ENCODE measurements at places on chromosomes 7 and 10.

- no peak for DNase-seq
These were observed 110.7 kb upstream of the FZD8 start for GRCh38 chr10:35752469-35753461.

DNA sequence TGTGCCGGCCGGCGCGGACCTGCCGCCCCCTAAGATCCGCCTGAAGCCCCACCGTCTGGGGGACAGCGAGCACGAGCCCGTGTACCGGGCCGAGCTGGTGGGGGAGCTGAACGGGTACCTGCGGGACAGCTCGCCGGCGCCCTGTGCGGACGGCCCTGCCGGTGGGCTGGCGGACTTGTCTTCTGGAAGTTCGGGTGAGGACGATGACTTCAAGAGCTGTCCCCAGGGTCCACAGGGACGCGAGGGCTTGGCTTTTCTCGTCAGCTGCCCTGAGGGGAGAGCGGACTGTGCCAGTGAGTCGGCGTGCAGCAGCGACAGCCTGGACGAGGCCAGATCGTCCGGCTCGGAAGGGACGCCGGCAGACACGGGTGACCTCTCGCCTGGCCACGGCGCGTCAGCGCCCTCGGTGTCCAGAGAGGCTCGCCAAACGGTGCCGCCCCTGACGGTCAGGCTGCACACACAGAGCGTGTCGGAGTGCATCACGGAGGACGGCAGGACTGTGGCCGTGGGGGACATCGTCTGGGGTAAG is 8.5 kb downstream of the PWWP2B start:
- no peak for DNase-seq

- DNase-seq, result no peak
These were observed 214.5 kb downstream of the PTN start for GRCh38 chr7:137129025-137129424.

DNA sequence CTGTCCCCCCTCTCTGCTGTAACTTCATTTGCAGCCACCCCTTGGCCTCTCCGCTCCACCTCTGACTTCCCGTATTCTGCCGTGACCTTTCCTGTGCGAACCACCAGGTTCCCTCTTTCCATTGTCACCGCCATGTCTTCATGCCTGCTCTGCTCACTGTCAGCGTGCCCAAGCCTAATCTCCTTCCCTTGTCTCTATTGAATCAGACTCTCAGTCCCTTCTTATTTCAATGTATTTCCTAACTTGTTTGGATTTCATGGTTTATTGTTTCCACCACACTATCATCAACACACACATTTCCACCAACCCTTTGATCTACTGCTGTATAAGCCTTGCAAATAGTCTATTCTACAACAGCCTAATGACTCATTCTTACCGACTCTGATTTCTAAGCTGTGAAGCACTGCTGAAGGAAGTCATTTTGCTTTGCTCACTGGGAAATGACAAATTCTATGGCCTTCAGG is 30.0 kb upstream of the INHBA start:
- DNase-seq, result no peak

- DNase-seq, result no peak
These were observed 812 bp upstream of the IDE start for GRCh38 chr10:92574548-92575261.

DNA sequence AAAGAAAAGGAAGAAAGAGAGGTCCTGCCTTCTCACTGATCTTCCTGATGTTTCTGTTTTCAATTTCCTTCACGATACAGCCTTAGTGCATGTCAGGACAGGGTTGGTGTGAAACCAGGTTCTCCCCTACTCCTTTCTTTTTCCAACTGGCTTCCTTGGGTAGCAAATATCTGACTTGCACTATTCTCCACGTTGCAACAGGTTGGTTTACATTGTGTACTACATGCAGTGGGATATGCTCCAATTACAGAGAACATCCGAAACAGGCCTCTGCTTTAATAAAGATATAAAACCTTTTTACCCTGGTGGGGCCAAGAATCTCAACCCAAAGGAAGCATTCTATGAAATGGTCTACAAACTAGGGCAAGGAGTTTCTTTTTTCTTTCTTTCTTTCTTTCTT is 16.9 kb upstream of the CREB5 start:
- no peak for DNase-seq

GRCh38 chr7:30460246-30460633 is 18.3 kb downstream of the NOD1 start:
- no peak for DNase-seq

- no peak for DNase-seq
These were observed 503.9 kb upstream of the IGFBP3 start for GRCh38 chr7:46424934-46425333.

DNA sequence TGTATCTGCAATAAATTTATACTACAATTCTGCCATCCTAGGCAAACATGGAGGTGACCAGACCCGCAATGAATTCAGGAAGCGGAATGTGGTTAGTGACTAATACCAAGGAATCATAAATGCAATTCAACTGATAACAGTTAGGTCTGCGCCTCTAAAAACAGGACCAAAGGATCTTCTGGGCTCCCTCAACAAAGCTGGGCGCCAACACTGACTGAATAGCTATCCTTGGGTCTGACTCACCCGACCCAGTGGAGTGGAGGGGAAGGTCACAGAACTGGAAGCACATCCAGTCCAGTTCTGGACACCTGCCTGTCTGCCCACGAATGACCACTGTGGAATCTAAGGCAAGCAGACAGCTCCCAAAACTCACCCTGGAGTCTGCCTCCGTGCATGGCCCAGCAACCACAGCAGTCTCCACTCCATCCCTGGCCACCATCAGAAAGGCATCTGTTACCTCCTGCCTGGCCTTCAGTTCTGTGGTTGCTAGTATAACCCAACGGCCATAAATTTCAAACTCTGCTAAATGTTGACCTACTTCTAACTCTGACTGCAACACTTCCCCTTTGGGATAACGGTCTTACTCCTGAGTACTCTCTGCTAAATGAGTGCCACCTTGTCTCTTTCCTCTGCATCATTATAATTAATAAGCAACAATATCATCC is 43.0 kb upstream of the DLX6 start:
- no peak for DNase-seq

GRCh38 chr7:108270385-108271015 is 140.3 kb upstream of the LAMB4 start:
- DNase-seq, result no peak

GRCh38 chr7:55018361-55019190 is at the start of gene EGFR:
Gene EGFR, plus strand, starts transcription at chr7:55019017. Its CDS starts 261 bp downstream, at chr7:55019278.
- DNase-seq, result no peak

GRCh38 chr7:138204285-138204981 is 128.2 kb downstream of the AKR1D1 start:
- no peak for DNase-seq

- no peak for DNase-seq
These were observed 49.1 kb upstream of the ELN start for GRCh38 chr7:73978661-73979563.

DNA sequence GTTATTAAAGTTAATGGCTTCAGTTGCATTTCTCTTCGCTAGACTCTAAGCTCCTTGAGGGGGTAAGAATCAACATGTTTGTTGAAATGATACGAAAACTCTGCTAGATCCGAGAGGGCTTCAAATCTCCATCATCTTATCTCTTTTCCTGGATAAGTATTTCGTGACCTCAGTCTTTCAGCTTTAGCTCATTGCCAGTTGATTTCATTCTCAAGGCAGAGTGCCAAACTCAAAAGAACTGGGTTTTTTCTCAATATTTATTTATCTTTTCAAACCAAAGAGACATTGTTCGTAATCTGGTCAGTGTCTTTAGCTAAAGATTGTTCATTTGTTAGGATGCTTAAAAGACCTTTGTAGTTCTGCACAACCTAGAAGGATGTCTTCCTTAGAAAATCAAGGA is 108.9 kb downstream of the ARID5B start:
- no peak for DNase-seq

DNA sequence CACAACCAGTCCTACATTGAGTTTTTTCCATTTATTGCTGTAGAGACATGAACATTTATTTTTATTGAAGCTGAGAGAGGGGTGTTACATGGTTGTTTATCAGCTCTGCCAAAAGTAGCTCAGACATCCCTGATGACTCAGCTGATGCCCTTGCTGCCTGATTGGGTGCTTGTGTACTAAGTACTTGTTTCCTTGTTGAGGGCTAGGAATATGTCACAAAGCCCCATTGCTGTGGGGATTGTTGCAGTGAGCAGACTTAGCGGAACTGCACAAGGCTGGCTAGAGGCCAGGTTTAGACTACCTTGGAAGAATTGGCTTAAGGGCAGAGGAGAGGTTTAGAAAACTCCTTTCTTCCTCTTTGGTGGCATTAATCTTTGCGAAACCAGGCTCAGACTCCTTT is 110.6 kb downstream of the AUTS2 start:
- DNase-seq, result no peak

DNA sequence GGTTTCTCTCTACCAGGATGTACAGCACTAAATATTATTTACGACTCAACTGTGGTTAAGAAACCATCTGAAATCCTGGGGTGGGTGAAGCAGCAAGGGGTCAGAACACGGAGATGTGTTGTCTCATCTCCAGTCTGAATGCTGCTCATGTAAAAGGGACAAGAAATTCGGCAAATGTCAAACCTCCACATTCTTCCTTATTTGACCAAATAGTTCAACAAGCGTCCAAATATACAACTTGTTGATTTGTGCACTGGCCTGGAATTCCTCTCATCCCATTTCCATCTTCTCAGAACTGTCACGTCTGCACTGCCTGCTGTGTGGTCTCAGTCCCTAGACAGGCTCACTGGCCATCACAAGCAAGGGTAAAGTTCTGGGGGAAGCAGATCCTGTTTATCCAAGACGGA is 520.0 kb downstream of the PARD3 start:
- DNase-seq, result no peak

GRCh38 chr7:123789817-123790216 is 41.0 kb upstream of the WASL start:
- no peak for DNase-seq

- DNase-seq, result no peak
These were observed 433.6 kb downstream of the NRG3 start for GRCh38 chr10:82308641-82309040.

DNA sequence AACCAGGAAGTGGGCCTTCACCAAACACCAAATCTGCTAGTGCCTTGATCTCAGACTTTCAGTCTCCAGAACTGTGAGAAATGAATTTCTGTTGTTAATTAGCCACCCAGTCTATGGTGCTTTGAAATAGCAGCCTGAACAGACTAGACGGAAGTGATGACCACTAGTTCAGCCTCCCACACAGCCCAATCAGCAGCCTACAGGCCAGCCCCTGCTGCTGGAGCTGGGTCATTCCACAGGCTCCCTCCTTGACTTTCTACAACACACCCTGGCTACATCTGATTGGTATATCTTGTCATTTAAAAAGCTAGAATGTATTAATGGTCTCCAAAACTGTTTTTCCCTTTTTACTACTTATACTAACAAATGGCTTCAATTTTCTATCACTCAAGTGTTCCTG is 277.2 kb upstream of the TAC1 start:
- DNase-seq, result no peak

- DNase-seq, result no peak
These were observed 136.4 kb downstream of the DYNC2I1 start for GRCh38 chr7:158992759-158993158.

DNA sequence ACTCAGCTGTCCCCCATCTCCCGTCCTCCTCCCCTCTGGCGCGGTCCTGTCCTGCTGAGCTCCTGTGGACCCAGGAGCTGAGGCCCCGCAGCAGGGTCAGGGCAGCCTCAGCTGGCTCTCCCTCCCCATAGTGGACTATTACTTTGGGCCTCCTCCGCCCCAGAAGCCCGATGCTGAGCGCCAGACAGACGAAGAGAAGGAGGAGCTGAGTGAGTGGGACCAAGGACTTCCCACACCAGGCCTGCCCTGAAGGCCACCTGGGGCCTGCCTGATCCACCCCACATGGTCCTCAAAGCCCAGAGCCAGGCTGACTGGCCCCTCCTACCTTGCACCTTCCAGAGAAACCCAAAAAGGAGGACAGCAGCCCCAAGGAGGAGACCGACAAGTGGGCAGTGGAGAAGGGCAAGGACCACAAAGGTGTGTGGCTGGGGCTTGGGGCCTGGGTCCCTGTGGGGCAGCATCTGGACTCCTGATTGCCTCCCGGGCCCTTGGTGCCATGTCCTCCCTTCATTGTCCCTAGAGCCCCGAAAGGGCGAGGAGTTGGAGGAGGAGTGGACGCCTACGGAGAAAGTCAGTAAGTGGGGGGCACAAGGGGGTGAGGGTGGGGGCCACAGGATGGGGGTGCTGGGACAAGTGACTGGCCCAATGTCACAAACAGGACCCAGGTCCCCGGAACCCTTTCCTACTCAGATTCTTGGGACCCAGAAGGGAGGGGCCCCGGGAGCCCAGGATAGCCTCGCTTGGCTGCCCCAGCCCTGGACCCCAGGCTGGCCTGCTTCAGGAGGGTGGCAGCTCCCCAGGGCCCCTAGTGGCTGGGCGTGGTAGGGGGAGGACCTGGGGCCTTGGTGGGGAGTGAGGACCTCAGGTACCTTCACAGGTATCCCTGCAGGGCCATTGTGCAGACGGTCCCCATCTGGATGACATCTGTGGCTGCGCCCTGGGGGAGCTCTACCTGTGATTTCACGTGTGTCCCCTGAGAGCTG is 4.9 kb downstream of the AEBP1 start:
- DNase-seq, result no peak

DNA sequence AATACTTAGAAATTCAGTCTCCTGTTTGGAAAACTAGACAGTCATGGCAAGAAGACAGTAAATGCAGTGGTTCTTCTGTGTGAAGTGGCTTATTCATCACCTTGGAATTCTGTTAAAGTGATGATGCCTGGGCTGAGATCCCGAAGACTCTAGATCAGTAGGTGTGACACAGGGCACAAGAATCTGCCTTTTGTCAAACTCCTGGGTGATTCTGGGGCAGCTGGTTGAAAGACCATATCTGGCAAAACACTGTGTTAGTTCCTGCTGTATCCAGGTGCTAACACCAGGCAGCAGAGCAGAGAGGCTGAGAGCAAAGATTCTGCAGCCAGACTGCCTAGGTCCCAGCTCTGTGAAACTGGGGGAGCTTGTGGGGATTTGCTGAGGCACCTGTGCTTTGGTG is 26.5 kb downstream of the MRC1 start:
- DNase-seq, result no peak

GRCh38 chr10:112950714-112951358 is 789 bp downstream of the TCF7L2 start:
- DNase-seq, result peak; percentile 13

DNA sequence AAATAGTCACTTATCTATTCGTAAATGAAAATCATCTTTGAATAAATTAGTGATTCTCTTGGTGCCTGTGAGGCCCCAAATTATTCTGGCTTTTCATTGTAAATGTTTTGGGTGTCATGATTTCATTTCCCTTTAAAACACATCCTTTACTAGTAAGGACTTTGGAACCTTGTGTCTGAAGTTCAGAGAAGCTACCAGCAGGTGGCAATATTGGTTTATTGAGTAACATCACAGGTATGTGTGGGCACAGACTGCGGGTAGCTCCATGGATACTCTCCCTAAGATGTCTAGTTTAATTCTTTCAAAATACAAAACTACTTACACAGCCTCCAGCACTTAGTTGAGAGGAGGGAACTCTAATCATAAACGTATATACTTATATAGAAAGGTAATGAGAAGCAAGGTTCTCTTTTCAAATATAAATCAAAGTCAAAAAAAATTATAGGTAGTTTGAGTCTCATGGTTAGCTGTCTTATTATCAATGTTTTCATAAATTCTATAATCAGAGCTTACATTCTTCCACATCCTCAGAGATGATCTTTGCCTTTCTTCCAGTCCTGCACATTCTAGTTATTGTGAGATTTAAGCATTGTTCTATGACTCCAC is 449.6 kb downstream of the GRM8 start:
- peak; percentile 15 for DNase-seq

GRCh38 chr10:17219024-17219423 is 9.0 kb upstream of the VIM start:
- no peak for DNase-seq

- DNase-seq, result no peak
These were observed 87.8 kb downstream of the MAD1L1 start for GRCh38 chr7:2144926-2145325.

- no peak for DNase-seq
These were observed 259.8 kb downstream of the GLI3 start for GRCh38 chr7:41977151-41977651.
